HEK293T (cell line): ENCODE measurements at places on chromosomes 1 and 21.
A peak's percentile ranks its signal among the peaks of the same experiment; 100 is the strongest.

- DNase-seq, result no peak
These were observed 12.9 kb downstream of the PI4KB start for GRCh38 chr1:151314137-151314875.

DNA sequence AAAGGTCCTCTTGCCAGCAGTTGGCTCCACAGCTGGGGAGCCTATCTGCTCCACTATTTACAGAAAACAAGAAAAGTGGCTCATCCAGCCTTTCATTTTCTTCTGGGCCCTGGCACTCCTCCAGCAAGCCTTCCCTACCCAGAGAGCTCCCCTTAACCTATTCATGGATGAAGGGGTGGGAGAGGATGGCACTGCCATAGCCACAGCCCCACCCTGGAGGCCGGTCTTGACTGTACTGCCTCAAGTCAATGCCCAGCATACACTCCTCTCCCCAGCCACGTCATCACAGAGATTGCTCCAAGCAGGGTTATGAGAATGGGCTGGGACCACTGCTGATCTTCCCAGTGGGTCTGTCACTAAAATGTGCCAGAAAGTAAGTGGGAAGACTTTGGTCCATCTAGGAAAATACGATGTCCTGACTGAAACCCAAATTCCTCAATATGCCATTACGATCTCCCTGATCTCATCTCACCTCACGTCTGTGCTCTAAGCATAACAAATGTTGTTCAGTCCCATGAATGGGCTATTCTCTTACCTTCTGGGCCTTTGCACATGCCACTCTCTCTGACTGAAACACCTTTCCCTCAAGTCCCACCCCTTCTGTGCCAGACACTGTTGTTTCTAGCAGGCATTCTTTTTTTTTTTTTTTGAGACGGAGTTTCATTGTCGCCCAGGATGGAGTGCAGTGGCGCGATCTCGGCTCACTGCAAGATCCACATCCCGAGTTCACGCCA, 21.4 kb upstream of the PTAFR start:
- no peak for DNase-seq

- no peak for DNase-seq
These were observed 753.3 kb downstream of the LTN1 start for GRCh38 chr21:28239340-28239739.

DNA sequence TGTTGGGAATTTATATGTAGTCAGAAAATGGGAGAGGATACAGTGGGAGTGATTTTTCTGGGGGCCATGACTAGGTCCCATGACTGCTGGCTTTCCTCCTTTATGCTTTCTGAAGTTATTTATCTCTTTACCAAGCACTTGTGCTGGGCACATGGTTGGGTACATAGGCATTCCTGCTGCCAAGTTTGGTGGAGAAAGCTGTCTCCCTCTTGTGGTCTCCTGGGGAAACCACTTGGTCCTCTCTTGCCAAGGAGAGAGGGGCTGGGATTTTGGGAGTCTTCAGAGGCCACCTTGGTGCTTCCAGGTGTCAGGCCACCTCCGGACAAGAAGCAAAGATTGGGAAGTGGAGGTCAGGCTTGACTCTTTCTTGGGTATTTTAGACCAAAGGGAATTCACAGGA, 120.2 kb upstream of the KCNE2 start:
- DNase-seq, result peak; percentile 40

- no peak for DNase-seq
These were observed 5.5 kb downstream of the MFSD2A start for GRCh38 chr1:39960431-39960958.

- no peak for DNase-seq
These were observed 3.4 kb downstream of the CAPZB start for GRCh38 chr1:19481826-19482398.

- no peak for DNase-seq
These were observed 566.8 kb upstream of the USP24 start for GRCh38 chr1:55781944-55782482.
